AG10803 (cell line): ENCODE measurements at places on chromosomes 12 and 14.

GRCh38 chr12:67633708-67634107, 14.8 kb upstream of the DYRK2 start:
- DNase-seq, result no peak

DNA sequence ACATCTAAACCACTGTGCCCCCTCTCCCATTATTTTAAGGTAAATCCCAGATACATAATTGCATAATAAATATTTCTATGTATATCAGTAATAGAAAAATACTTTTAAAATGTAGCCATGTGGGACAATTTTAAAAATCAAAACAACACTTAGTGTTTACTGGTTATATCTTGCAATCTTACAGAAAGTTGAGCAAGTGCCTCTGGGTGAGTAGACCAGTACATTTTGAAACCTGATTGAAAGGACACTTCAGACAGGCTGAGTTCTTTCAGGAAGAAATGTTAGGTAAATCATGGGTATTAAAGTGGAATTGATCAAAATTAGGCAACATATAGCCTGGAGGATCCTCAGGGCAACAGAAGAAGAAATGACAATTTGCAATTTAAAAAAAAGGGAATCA, 7.2 kb downstream of the SLC38A4 start:
- peak; percentile 14 for DNase-seq

GRCh38 chr12:43482311-43483085, 69.5 kb downstream of the ADAMTS20 start:
- no peak for DNase-seq

DNA sequence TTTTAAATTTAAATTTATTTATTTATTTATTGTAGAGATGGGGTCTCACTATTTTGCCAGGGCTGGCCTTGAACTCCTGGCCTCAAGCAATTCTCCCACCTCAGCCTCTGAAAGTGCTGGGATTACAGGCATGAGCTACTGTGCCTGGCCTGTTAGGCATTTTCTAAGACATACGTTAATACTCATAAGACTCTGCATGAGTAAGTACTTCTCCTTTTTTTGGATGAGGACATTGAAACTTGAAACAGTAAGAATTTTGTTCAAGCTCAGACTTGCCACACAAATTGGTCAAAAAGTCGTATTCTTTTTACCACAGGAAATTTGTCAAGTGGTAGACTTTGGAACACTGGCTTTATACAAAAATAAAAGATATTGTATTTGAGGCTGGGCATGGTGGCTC, 187.4 kb upstream of the RASSF8 start:
- peak; percentile 29 for DNase-seq

GRCh38 chr12:5073853-5074252, 30.2 kb downstream of the KCNA5 start:
- peak; percentile 31 for DNase-seq

- no peak for DNase-seq
Observed at GRCh38 chr12:114943601-114944000, 259.6 kb upstream of the TBX3 start.

DNA sequence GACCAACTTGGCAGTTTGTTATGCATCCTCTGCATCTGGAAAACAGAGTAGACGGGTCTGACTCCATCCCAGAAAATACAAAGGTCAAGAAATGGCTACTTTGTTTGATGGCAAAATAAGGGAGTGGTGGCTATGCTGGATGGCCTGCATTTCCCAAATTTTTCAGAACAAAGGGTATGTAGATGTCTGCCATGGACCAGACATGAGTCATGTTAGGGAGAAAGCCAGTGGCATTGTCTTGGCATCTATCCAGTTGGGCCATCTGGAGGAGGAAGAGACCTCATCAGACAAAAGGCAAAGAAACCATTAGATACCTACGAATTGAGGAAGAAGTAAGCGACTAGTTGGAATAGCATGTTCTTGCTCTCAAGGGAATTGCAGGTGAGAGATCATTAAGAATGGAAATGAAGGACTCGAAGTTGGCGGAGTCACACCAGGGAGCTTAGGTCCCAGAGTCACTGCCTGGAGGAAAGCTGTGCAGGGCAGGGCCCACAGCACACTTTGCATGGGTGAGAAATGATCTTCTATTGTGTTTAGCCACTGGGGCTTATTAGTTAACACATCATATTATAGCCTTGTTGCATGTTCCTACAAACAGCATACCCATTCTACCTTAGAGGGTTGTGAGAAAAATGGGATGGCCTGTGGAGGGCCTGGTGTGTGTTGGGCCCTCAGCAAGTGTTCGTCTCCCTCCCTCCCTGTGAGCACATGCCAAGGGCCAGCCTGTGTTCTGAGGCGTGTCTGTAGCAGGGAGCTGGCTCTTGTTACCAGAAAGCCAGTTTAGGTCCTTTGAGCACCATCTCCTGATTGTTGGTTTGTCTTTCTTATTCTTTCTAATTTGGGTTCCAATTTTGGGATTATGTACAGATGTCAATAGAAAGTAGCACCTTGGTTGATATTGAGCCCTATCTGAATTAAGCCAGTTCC, 119.4 kb downstream of the KTN1 start:
- DNase-seq, result peak; percentile 78
